ENCODE measurements at places on chromosomes 7 and 10. TPM values are rescaled to one million over a fixed set of nuclear protein-coding genes. Genes with fewer than 3 reads are reported as not detected.

Gene GPNMB
- total RNA-seq, result 37.2 TPM

Gene NET1
- 127 TPM for total RNA-seq

Gene DPYSL4
- total RNA-seq, result 6.3 TPM

Gene ACBD7
- 0.30 TPM for total RNA-seq
